OCI-LY7 (cell line): ENCODE measurements at places on chromosomes 2 and 18.
A peak's percentile ranks its signal among the peaks of the same experiment; 100 is the strongest.

GRCh38 chr2:53183581-53183980 lies 584.0 kb upstream of the CHAC2 start:
- no peak for DNase-seq

- no peak for DNase-seq
Measured at GRCh38 chr2:162914161-162914560, 75.6 kb upstream of the KCNH7 start.

DNA sequence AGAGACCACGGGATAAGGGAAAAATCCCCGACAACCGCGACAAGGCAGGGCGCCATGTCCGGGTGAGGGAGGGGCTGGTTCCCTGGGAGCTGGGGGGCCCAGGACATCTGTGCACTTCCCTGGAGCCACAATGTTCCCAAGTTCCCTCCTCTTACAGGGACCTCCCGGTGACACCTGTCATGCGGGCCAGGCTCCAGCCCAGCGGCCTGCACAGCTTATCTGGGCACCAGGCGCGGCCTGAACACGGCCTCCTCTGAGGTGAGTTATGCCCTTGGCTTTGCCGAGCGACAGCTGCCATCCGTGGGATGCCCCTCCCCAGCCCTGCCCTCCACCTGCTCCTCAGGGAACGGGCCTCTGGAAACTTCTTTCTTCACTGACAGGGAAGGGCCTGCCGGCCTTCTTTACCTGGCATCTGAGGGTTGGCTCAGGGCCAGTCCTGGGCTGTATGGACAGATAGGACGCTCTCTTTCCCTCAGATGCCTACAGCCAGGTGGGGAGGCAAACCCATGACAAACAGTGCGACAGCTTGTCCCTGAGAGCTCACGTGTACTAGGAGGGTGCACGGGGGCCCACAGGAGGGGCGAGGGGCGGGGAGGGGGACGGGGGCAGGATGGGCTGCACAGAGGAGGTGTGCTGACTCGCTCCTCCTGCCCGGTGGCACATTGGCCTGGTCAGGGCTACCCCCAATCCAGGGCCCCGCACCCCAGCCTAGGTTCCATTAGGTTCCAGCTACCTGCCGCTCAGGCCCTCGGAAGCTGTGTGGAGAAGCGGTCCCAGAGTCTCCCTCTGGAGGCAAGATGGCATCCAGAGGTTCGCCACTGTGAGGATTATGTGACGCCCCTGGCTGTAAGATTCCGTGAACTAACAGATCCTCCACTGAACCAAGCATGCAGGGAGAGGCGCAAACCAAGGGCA lies 34.9 kb upstream of the HPCAL1 start:
- DNase-seq: no peak

- no peak for DNase-seq
Measured at GRCh38 chr2:210839450-210839849, 283.1 kb downstream of the CPS1 start.

GRCh38 chr2:128797533-128797932 lies 478.9 kb upstream of the HS6ST1 start:
- DNase-seq: no peak

GRCh38 chr2:113920996-113921395 lies 31.1 kb downstream of the ACTR3 start:
- DNase-seq: no peak

GRCh38 chr18:33751613-33752221 lies 173.7 kb downstream of the ASXL3 start:
- peak; percentile 46 for DNase-seq

DNA sequence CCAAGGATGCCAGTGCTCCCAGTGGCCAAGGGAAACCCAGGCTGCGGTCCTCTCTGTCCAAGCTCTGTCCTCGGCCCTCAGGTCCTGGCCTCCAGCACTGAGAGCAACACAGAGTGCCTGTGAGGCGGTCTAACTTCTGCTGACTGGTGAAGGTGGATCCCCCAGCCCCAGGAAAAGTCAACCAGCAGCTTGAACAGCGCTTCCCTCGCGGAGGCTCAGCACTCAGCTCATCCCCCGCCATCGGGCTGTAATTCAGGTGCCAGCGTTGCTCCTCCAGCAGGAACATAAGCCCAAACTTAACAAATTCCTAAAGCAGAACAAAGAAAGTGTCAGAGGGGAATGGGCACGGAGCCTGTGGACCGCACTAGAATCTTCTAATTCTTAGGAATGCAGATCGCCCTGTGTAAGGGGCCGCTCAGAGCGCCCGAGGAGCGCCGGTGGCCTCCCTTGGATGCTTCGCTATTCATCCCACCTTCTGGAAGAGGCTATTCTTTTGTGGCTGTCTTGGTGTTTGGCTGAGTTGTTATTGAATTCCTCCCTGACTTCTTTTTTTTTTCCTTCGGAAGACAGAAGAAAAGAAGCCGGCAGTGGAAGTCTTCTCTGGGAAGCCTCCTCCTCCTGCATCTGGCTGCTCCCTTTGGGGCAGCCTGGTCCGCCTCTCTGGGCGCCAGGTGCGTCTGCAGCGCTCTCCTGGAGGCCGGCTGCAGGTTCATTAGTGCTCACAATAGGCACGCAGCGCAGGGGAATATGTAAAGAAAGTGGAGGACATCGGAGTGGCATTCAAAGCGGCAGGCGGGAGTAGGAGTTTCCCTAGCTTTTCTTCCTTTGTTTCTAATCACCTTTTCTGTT lies 905.6 kb downstream of the TSN start:
- no peak for DNase-seq

DNA sequence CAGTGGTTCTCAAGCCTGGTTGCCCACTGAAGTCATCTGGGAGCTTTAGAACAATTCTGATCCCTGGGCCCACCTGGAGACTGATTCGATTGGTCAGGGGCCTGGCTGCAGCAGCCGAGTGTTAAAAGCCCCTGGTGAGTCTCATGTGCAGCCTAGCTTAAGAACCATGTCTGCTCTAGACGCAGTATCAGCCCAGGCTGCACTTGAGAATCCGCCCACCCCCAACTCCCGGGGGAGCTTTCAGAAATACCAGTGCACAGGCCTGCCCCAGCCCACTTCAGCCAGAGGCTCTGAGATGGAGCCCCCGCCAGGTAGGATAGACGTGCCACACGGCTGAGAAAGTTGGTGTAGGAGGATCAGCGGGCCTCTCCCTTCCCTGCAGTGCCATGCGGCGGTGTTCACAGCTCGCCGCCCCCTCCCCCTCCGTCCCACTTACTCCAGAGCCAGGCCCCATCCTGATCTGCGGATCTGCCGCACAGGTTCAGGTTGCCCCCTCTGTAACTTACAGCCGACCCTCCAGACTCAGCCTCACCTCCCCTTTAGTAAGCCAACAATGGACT lies 209.0 kb upstream of the RAB12 start:
- DNase-seq: no peak

DNA sequence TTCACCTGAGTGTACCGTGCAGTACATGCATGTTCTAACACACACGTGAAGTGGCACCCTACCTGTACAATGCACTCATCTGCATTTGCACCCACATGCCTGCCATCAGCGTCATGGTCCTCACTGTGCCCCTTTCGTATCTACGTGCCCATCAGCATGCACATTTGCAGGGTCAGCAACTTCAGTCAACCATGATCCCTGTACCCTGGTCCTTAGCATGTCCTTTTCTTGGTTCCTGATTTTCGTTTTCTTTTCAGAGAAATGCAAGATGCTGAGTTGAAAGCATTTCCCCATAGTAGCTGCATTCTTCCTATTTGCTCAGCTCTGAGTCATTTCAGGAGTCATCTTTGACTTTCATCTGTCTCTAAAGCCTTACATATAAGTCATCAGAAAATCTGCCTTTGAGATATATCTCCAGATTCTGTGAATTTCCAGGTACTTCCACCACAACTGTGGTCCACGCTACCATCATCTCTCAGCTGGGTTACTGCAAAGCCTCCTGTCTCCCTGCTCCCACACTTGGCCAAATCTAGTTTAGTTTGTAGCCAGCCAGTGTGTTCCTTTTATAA lies 14.7 kb upstream of the PUM2 start:
- no peak for DNase-seq

DNA sequence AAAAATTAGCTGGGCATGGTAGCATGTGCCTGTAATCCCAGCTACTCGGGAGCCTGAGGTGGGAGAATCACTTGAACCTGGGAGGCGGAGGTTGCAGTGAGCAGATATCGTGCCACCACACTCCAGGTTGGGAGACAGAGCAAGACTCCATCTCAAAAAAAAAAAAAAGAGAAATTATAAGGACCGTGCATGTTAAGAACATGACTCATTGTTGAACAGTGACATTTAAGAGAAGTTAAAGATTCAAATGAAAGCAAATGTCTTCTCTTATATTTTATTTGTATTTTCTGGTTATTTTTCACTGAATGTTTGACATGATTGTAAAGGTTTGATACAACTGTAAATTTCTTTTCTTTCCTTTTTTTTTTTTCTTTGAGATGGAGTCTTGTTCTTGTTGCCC lies 69.6 kb downstream of the APLF start:
- no peak for DNase-seq

- no peak for DNase-seq
Measured at GRCh38 chr2:172009823-172010222, 10.1 kb downstream of the METAP1D start.
